NK-92 treated with Interleukin-12 subunit alpha and Interleukin-12 subunit beta, amount 100 ng/mL, for 24 hours (cell line): ENCODE measurements at places on chromosomes 4 and X.

DNA sequence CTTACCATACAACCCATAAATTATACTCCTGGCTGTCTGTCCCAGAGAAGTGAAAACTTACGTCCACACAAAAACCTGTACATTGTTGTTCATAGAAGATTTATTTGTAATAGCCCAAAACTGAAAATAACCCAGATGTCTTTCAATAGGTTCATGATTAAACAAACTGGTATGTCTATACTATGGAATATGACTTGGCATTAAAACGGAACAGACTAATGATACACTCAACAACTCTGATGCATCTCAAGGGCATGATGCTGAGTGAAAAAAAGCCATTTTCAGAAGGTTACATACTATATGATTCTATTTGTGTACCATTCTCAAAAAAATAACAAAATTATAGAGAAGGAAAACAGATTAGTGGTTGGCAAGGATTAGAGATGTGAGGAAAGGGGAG, 11.6 kb upstream of the MND1 start:
- no peak for DNase-seq

GRCh38 chr4:147017081-147017480, 71.4 kb upstream of the TTC29 start:
- no peak for DNase-seq

GRCh38 chrX:153684467-153685155, 3.1 kb upstream of the SLC6A8 start:
- no peak for DNase-seq

GRCh38 chr4:180234730-180235129, 2008.5 kb upstream of the TENM3 start:
- DNase-seq: no peak

GRCh38 chrX:118074196-118074595, 42.4 kb downstream of the KLHL13 start:
- DNase-seq: no peak

- no peak for DNase-seq
Measured at GRCh38 chr4:55819634-55820033, at the start of gene EXOC1L. Gene EXOC1L (plus strand): TSS chr4:55819790. CDS start chr4:55820027, 237 bp downstream.

- DNase-seq: no peak
Measured at GRCh38 chr4:113899271-113900070, 80.0 kb downstream of the ARSJ start.

GRCh38 chrX:71053217-71053621, 14.9 kb downstream of the SNX12 start:
- no peak for DNase-seq

DNA sequence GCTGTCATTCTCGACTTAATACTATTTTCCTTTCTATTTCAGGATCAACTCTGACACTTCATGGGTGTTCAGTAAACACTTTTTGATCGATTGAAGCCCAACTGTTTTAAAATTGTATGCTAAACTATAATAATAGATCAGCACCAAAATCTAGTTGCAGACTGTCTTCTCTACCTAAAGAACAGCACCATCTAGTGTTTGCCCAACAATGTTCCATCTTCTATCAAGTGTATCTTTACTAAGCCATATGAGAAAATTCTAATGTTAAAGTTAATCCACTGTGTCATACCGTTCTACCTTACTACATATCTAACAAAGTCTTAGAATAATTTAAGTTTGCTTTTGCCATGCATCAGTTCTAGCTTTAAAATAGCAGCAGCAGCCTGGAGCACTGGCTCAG, 113.0 kb upstream of the PRDX4 start:
- no peak for DNase-seq

DNA sequence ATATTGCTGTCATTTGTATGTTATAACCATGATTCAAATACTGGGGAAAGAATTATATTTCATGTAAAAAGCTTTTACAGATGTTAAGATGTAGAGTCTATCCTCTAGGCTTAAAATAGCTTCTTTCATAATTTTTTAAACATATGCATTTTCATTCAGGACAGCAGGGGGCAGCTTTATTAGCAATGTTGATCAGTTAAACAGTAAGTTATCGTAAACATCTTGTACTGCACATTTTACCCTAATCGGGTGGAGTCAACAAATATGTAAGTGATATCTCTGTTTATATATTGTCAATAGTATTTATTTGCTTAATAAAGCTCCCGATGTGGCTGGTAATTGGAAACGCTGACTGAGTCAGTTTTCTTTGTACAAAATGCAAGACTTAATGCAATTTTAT, 142.5 kb upstream of the MED14 start:
- no peak for DNase-seq

DNA sequence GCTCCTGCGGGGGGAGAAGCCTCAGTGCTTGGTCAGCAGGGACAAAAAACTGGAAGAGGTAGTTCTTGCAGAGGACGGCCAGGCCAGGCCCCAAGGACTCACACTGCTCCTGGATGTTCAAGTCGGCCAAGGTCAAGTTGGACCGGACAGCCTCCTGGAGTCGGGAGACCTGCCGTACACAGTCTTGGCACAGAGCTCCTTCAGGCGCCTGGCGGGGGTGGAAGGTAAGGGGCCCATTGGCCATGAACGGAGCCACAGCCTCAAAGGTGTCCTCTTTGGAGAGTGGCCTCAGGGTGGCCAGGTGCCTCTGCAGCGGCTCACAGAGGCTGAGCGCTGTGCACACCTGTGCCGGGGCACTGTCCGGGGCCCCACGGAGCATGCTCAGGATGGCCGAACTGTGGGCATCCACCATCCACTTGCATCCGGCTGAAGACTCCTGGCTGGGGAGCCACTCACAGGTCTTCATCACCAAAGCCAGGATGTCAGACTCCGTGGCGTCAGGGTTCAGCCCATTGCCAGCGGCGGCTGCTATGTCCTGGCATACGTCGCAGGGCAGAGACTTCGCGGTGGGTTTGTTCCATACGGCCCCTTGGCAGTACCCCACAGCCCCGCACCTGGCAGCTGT, 477 bp downstream of the PSAPL1 start:
- DNase-seq: no peak

DNA sequence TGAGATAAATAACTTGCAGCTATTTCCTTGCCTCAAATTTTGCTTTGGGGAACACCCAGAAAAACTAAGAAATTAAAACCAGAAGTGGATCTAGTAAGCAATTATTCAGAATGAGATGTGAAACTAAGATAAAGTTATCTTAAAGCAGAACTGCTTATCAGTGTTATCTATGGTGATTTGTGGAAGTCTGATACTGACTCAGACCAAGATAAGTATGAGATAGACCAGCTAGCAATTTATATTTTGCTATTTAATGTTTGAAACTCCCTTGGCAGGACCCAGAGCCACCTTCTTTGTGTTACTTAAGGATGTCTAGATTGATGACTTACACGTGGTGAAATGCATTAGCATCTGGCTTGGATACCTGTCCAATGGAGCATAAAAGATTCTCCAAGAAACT, 368.1 kb downstream of the EPHA5 start:
- DNase-seq: no peak

GRCh38 chr4:165604181-165604580, 225.4 kb downstream of the CPE start:
- no peak for DNase-seq

DNA sequence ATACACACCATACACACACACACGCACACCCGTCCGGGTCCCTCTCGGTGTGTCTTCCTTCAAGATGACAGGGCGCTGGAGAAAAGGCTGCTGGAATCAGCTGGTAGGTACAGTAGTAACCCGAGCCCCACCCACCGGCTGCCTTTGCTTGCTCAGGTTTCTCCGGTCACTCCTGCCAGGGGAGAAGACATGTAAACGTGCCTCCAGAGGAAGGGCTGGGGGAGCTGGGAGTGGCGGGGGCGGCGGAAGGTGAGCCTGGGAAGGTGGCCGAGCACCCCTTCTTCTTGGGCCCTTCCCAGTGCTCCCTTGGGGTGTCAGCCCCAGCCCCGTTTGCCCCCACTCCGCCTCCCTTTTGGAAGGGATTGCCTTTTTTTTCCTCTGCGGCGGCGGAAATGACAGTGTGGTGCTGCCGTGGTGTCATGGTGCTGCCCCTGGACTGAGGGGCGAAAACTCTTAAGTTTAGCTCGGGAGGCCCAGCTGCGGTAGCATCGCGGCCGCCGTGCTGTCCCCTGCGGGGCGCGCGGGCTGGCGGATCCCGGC, at the start of gene MID2:
MID2 (plus strand) TSS at position 169 of the 540 bp plus-strand sequence. CDS start 561 bp downstream, outside the sequence.
- no peak for DNase-seq

DNA sequence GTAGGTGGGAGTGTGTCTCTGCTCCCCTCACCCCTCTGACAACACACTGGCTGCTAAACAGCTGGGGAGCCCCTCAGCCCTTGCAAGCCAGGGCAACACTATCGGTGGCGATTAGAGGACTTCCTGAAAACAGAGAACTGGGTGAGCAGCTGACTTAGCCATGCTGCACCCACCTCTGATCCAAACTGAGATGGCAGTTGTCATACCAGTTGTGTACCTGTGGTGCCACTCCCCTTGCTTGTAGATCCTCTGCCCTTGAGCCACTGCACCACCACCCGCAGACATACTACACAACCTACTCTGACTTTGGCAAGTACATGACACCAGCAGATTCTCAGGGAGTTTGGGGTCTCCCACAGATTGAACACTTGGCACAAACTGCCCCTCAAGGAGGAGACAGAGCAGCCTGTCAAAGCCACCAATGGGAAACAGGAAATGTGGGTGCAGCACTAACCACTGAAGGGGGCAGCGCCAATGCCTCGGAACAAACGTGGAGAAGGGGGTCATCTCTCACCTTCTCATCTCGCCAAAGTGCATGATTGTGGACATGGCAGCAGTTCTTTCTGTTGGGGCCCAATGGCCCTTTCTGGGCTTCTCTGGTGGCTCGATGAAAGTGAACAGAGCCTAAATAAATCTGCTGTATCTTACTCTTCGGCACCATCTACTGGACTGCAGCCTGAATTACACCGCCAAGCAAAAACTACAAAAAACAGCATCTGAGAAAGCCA, 119.8 kb downstream of the NEK1 start:
- no peak for DNase-seq

DNA sequence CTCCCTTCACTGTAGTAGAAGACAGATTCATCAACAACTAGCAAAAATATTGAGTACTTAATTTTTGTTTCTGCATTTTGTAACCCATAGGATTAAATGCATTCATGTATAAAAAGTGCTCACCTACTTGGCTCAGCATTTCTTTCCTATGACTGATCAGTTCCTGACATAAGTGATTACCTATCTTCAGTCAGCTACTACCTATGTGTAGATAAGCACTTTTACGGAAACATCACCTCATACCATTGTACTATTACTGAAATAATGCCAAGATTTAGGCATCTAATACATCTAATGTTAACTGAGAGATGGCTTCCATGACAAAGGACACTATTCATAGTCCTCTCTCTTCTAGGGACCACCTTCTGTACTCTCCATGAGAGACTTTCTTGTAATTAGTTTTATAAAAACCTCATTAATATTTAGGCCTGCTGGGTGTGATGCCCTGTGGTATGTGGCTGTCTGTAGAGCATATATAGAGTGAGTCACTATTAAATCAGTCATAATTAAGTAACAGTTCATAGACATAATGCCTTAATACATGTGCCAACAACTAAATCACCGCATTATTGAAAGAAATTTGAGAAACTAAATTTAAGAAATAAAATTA, 147.0 kb downstream of the PDGFC start:
- no peak for DNase-seq

- no peak for DNase-seq
Measured at GRCh38 chrX:132373610-132374009, 115.2 kb downstream of the MBNL3 start.

- no peak for DNase-seq
Measured at GRCh38 chrX:39891781-39892180, 206.0 kb downstream of the BCOR start.

DNA sequence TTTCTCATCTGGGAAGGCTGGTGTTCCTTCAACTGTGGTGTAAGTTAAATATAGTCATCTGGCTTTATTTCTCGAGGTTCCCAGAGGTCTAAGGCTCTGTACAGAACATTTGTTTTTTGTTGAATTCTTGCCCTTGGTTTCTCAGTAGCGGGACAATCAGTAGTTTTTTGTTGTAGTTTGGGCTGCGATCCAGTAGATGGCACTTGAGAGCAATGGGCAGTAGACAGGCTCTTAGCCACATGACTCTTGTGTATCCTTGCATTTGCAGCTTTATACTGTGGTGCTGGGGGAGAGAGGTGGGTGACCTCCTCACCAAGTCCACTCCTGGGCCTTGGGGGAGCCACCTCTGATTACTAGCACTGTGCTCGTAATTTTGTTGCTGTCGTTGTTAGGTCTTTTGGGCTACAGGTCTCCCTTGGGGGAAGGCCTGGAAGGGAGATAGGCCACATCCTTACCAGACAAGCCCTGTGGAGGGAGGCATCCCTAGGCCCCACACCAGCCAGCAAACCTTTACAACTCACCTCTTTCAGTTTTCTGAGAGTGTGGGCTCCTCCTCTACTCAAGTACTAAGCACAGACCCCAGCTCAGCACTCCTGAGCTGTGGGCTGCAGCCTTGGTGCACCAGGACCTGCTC, 8.1 kb downstream of the ETDB start:
- no peak for DNase-seq

- DNase-seq: no peak
Measured at GRCh38 chr4:172826861-172827260, 341.8 kb upstream of the GALNT7 start.

DNA sequence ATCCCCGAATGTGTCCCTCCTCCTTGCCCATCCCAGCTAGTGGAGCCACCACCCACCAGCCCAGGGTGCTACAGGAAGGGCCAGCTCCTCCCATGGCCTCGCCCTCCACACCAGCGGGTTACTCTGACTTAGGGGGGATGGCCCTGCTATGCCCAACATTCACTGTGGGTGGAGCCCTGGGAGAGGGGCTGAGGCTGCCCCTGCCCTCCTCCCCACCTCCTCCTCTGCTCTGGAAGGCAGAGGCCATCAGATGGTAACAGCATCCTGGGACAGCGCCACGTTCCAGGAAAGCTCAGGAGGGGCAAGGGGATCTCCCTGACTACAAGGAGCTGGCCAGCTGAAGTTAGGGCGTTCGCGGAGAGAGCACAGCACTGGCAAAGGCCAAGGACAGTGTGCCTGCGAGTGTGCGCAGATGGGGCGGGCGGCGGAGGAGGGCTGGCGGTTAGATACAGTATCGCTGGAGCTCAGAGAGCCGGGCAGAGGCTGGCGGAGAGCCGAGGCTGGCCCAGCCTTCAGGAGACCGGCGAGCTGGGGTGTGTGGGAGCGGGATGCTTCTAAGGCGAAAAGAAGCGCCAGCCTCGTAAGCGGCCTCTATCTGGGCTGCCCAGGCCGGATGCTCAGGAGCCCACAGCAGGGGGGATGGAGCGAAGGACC, 1.5 kb downstream of the JAKMIP1 start:
- DNase-seq: peak; percentile 87

GRCh38 chr4:121252224-121252806, 88.2 kb upstream of the TNIP3 start:
- DNase-seq: peak; percentile 18
